ENCODE measurements at places on chromosomes 5 and 9.

GRCh38 chr5:85681871-85682270 lies 935.9 kb upstream of the COX7C start:
- no peak for DNase-seq

DNA sequence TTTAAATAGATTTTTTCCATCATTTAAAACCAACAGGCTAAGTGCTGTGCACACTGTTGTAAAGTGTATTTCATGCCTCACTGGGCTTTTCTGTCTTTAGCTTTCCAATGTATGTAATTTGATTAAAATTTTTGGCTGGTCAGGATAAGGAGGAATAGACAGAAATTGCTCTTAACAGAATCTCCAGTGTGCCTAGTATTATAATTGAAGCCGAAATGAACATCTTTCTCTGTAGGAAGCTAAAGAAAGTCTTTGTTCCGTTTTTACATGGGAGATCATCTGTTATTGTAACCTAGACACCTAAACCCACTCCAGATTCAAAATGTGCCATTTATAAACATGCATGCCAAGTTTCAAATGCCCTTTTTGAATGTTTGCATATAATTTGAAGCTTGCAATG lies 54.5 kb upstream of the SMIM15 start:
- no peak for DNase-seq

GRCh38 chr9:113492343-113493202 lies 29.0 kb downstream of the RGS3 start:
- DNase-seq: peak; percentile 7

GRCh38 chr5:139908749-139909148 lies 113.1 kb downstream of the PSD2 start:
- no peak for DNase-seq

- DNase-seq: no peak
Measured at GRCh38 chr9:137745541-137745991, 126.8 kb downstream of the EHMT1 start.

DNA sequence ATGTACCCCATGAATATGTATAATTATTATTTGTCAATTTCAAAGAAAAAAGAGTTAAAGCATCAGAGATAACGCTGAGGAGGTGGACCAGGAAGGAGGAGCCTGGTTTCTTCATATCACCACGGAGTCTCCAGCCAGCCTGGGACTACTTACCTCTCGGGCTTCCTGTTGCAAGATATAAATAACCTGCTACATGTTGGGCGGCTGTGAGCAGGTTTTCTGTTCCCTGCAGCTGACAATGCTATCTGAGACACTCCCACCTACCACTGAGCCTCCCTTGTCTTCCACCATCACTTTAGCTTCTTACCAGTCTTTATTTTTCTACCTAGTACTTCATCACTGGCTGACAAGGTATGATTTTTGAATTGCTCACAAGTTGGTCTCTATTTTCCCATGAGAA lies 102.7 kb upstream of the CPEB4 start:
- no peak for DNase-seq

- no peak for DNase-seq
Measured at GRCh38 chr5:6827526-6828219, 114.4 kb downstream of the TENT4A start.

DNA sequence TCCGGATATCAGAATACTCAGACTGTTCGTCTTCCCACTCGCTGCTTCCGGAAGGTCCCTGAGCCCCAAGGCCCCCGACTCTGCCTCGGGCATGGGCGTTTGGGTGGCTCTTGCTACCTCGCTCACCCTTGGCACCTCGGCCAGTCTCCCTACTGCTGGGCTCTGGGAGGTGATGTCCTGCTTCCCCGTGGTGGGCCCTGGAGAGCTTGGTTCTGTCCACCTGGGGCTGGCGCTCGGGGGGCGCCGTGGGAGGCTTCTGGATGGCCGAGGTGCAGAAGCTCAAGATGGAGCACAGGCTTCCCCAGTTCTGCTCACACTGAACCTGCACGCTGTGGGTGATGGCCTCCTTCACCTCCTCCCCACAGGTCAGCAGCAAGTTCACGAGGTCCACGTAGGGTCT lies 10.4 kb downstream of the STC2 start:
- DNase-seq: no peak

DNA sequence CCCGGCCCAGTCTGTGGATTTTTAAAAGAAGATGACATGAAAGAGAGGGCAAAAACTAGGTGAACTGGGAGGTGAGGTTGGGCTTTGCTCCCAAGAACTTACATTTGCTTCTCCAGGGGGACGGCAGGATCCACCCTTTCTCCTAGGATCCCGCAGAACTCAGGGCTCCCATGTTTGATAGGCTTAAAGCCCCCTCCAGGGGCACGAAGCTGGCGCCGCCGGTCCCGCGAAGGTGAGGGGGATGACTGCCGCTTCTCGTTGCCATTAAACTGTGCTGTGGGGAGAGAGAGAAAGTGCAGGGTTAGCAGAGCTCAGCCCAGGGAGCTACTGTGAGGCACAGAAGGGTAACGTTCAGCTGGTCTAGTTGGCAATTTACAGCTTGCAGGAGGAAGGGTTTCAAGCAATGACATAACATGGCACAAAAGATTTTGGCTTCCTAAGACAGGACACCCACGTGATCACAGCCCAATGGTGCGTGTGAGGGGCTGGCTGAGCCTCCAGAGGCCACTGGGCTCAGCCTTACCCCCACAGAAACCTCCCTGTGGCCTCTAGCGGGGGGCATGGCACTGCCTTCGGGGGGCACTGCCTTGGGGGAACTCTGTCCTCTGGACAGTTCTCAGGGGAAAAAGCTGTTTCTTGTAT lies 52.0 kb upstream of the SLC25A51 start:
- DNase-seq: no peak

GRCh38 chr5:131973089-131973712 lies 27.7 kb upstream of the MEIKIN start:
- no peak for DNase-seq

DNA sequence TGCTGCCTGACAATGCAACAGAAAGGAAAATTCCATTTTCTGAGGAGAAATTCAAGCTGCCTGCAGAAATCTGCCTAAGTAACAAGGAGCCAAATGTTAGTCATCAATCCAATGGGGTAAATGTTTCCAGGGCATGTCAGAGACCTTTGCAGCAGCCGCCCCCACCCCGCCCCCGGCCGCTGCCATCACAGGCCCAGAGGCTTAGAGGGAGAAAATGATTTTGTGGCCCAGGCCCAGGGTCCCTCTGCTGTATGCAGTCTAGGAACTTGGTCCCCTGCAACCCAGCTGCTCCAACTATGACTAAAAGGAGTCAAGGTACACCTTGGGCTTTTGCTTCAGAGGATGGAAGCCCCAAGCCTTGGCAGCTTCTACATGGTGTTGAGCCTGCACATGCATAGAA lies 45.0 kb downstream of the VLDLR start:
- DNase-seq: no peak

DNA sequence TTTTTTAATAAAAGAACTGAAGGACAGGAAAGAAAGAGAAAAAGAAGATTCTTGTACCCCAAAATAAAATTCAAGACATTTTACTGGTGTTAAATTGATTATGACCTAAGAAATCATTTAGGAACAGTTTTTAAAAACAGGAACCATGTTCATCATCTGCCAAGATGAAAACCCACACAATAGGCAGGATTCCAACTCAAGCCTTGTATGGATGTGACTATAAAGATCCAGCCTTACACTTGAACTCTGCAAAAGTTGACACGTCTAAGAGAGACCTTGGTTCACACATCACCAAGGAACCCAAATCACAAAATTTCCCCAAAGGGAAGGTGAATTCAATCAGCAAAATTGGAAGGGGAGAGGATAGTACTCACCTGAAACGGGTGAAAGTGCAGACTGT lies 82.6 kb downstream of the SMIM23 start:
- no peak for DNase-seq

DNA sequence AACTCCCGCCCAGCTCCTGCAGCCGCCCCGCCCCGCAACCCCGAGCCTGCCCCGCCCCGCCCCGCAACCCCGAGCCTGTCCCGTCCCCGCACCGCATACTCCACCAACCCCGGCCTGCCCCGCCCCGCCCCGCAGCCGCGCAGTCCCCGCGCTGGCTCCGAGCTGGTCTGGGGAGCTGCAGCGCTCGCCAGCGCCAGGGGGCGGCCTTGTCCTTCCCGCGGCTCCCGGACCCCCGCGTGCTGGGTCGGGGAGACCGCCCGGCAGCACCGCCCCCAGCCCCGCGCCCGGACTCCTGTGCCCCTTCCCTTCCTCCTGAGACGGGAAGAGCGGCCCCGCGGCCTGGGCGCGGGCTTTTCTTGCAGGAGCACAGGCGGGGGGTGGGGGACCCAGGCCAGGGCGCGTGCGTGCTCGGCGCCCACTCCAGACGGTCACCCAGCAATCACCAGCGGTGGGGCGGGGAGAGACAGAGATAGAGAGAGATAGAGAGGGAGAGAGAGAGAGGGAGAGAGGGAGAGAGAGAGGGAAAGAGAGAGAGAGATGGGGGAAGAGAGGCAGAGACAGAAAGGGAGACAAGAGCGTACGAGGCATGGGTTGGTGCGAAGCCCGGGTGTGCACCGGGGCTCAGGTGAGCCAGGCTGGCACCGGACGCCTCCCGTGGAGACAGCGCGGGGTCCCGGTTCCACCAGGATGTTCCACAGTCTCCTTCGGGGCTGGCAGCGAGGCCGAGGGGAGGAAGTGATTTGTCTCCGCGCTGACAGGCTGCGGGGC lies 14.7 kb upstream of the TMEM250 start:
- peak; percentile 57 for DNase-seq

DNA sequence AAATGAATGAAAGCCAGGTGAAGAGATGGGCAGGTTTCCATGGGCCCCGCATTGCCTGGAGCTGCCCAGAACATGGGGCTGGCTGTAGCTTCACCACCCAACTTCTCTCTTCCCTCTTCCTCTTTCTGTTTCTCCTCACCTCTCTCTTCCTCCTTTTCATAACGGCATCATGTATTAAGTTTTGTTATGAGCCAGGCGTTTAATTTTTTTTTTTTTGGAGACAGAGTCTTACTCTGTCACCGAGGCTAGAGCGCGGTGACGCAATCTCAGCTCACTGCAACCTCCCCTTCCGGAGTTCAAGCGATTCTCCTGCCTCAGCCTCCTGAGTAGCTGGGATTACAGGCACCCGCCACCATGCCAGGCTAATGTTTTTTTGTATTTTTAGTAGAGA lies 13.0 kb upstream of the SPINK4 start:
- DNase-seq: no peak

GRCh38 chr5:136000932-136001331 lies 27.9 kb upstream of the TGFBI start:
- DNase-seq: no peak

DNA sequence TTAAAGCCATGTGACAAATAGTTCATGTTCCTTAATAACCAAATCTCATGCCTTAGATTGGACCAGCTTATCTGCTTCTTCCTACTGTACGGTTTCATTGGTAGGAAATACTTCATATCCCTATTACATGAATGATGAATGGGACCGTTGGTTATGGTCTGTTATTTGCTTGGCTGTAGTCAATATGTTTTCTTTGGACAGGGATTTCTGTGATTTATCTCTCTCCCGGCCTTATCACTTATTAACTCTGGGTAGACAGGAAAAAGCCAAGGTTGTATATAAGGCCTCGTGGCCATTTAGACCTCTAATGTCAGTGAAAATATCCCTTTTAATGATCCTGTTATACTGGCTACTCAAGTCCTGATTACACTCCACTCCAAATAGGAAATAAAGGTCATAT lies 330.6 kb downstream of the EBF1 start:
- no peak for DNase-seq

DNA sequence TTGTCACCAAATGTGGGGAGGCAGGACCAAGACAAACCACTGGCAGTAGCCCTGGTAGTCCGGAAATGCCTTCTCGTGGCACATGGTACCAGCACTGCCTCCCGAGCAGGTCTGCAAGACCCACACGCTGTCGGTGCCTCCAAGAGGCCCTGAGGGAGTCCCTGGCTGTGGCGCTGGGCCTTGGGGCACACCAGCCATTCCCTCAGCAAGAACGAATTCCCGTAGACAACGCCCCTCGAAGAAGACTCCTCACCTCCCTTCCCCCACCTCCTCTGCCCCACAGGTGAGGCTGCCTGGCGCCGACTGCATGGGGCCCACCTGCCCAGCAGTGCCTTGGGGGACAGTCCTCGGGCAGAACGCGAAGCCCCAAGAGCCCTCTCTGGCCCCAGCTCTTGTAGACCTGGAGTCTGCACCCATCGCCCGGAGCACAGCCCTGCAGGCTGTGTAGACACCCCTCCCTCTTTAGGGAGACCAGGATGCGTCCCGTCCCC lies 56.0 kb downstream of the EXD3 start:
- DNase-seq: no peak

DNA sequence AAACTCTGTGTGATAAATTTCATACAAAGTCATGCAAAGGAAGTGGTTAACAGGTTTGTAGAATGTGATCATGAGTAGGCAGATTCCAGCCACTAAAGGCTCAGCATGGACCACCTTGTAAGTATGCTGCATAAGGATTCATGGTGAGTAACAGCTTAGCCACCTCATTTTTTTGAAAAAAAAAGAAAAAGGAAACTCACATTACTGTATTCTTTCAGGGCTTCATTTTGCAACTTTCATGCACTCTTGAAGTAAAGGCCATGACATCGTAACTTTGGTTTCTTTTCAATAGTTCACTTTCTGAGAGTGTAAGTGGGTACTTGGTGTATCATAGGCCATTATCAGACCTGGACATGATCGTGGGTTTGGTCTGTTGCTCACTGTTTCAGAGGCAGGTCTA lies 175.1 kb downstream of the PCSK1 start:
- no peak for DNase-seq

DNA sequence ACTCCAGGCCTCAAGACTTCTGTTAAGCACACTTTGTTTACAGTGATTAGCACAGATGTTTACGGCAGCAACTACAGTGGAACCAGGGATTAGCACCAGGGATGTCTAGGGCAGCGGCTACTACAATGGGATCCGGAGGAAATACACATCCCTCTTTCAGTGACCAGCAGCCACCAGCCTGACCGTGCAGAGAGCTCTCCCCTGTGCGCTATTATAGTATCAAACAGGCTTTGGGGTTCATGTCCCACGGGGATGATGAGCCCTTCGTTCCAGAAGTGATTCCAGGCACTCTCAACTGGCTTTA lies 21.5 kb downstream of the GFPT2 start:
- no peak for DNase-seq

DNA sequence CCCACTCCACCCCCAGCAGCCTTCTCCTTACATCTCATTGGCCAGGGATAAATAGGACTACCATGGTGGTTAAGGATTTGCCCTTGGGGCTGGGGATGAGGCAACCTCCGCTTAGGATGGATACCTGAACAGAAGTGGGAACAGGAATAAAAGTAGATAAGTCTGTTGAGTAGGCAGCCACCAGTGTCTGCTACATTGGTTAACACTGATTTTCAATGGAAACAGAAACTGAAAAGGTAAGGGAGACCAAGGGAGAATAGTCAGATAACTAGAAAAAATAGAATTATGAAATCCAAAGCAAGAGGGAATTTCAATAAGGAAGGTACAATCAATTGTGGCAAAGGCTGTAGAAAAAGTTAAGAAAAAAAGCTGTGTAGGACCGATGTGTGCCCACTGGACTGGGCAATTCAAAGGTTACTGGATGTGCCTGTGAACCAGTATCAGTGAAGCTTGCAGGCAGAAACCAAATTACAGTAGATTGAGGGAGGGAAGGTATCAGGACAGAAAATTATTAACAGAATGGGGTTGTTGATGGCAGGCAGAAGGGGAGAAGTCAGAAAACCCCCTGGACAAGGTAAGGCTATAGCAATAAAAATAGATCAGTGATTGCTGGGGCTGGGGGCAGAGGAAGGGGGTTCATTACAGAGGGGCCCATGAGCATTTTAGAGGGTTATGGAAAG lies 48.7 kb downstream of the DNAJC21 start:
- DNase-seq: no peak

Data from NCI-H1436 (cell line).